ENCODE measurements at places on chromosomes 4 and X.

GRCh38 chrX:71989768-71990426, 79.3 kb downstream of the NHSL2 start:
- DNase-seq, result no peak

GRCh38 chr4:139984471-139984870, 169.5 kb downstream of the MAML3 start:
- no peak for DNase-seq

DNA sequence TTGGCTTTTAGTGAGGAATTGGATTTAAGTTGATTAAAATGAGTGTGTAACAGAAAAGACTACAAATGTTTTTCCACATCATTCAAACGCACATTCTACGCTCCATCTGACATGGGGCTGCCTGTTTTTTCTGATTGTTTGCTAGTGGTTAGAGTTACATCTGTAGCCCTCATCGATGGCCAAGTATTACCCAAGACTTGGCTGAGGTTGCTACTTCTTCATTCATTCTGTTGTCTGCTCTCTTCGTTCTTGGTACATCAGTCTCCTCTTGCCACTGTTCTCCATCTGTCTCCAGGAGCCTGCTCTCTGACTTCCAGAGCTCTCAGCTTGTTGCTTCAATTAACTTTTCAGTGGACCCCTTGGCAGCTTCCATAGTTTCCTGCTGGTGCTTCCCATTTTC, 1844.6 kb upstream of the TENM3 start:
- DNase-seq, result no peak

GRCh38 chr4:156962528-156962974, 9.0 kb downstream of the PDGFC start:
- no peak for DNase-seq

DNA sequence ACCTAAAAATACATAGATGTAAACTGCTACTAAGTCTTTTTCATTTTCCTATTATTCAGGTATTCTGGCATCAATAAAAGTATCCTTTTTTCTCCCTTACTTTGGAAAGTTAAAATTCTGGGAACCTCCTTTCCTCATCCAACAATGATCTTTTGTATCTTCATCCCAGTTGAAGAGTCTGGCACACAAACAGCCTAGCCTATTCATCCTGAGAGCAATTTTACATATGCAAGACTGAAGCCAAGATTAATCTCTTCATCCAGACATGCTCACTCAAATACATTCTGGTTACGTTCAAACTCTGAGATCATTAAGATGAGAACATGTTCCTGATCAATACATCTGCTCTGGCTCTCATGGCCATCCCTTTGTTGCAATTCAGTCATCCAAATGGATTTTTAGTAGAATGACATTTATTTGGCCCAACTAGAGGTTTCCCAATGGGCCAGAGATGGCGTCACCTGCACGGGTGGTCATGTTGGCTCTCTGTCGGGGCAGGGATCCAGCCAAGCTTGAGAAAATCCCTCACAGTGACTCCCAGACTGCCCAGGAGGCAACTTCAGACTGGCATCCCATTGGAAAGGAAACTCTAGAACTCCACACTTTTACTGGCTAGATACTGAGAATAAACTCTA, 135.3 kb upstream of the VCX2 start:
- no peak for DNase-seq

- DNase-seq, result no peak
These were observed 170.5 kb upstream of the TBC1D9 start for GRCh38 chr4:140926672-140927071.

DNA sequence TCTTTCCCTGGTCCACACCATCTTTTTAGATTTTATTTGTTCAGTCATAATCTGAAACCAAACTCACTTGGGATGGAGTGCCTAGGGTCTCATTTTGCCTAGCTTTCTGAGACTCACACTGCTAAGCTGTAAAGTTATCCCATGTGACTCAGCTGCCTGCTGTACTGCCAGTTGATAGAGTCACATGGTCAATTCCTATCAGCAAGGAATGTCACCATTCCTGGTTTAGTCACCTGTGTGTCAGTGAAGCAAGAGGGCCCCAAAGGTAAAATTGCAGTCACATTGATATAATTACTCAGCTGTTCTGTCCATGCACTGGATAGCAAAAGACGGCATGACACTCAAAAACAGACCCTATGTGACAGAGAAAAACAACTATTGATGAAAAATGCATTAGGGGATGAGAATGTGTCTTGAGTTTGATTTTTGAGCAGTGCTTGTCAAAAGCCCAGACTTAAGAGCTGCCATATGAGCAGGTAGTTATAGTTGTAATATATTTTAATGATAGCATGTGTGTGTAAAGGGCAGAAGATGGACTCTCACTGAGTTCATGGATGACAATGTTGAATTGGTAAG, 413.2 kb downstream of the PPARGC1A start:
- no peak for DNase-seq

- no peak for DNase-seq
These were observed 1646.4 kb upstream of the ADGRL3 start for GRCh38 chr4:59553721-59554091.

- no peak for DNase-seq
These were observed 29.4 kb downstream of the C4orf51 start for GRCh38 chr4:145709336-145709735.

- no peak for DNase-seq
These were observed 461.2 kb upstream of the PCDH7 start for GRCh38 chr4:30258949-30259348.

DNA sequence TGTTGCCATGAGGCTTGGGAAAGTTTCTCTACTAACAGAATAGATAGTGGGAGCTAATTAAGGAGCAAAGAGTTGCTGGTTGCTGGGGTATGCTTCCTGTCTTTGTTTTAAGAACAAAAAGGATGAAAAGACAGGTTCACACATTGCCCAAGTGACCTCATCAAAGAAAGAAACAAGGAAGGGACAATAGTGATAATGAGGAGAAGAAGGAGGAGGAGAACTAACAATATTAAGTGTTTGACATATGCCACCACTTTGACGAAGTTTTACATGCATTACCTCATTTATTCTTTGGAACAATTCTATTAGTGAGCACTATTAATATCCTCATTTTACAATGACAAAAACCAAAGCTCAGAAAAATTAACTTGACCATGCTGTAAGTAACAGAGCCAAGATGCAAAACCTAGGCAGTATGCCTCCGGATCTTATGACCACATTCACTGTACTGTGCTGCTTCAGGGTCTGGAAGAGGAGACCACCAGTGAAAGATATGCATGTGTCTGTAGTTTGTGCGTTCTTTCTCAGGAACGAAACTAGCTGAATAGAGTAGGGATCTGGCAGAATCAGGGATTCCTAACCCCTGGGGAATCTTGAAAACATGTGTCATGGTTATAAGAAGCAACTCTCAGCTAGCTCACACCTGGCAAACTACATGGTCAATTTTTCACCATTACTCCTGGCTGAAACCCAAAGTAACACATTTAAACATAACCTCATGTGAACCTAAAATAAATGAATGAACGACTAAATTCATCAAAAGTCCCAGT, 83.8 kb downstream of the MOSPD2 start:
- DNase-seq, result no peak

- no peak for DNase-seq
These were observed 194.8 kb upstream of the RASGEF1B start for GRCh38 chr4:81666491-81666890.

- no peak for DNase-seq
These were observed 97.0 kb downstream of the SOWAHB start for GRCh38 chr4:76800902-76801301.

GRCh38 chrX:18994713-18995112, 10.8 kb upstream of the PHKA2 start:
- no peak for DNase-seq

- DNase-seq, result no peak
These were observed 26.6 kb downstream of the NFKB1 start for GRCh38 chr4:102527695-102528283.

DNA sequence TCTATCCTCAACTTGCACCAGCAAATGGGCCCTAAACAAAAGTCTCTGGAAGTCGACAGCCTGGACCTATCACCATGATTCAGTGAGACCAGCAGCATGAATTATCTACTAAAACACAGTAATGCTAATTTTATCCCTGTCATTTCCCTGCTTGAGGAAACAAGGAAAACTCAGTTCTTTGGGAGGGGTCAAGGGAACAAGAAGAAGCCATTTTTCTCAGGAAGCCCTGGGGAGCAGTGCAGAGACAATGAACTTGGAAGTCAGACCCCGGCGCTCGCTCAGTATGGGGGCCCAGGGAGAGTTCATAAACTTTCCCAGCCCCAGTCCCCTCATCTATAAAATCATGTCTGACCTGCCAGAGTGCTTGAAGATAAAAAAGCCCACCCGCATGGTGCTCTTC, 50.4 kb downstream of the DCTD start:
- no peak for DNase-seq

DNA sequence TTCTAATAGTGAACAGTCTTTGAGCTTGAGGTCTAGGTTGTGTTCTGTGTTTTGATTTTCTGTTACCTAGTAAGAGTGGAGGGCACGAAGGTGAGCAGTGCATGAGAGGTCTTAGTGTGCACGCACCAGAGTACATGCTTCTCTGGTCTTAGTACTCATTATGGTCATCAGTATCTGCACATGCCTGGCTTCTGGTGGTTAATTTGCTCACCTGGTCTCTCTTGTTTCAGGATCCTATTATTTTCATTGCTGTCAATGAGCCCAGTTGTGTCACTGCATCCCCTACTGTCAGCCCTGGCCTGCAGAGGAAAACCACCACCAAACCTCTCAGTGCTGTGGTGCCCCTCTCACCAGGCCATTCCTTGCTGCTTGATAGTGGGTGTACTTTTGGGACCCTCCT, 54.8 kb downstream of the NSUN7 start:
- DNase-seq, result no peak

GRCh38 chr4:128371876-128372275, 84.3 kb upstream of the PGRMC2 start:
- DNase-seq, result no peak

DNA sequence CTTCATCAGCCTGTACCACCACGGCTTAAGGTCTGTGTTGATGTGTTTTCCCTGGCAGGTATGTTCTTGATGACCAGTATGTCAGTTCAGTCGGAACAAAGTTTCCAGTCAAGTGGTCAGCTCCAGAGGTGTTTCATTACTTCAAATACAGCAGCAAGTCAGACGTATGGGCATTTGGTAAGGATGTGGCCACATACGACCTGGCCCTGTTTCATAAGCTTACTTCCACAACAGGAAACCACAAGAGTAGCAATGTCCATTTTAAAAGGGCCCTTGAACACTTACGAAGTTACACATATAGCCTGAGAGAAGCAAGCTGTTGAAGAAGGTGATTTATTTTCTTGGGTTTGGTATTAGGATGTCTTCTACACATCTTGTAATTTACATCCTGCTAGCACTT, 46.1 kb downstream of the BMX start:
- no peak for DNase-seq

GRCh38 chr4:41373221-41373620, 116.5 kb downstream of the UCHL1 start:
- no peak for DNase-seq

DNA sequence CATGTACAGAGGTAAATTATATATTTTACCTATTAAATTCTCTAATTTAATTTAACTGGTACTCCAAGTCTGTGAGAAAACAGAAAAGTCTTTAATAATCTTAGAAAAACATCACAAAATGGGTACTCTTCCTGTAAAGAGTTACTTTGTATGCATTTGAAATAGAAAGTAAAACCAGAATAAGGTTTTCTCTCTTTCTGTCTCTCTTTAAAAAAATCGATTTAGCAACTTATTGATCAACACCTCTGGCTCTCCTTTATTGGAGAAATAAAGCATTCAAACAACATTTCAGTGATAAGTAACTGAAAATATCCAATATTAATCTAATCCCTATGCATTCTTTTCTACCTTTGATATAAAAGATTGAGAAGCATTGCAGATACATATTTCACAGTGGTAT, 27.4 kb downstream of the ATOH1 start:
- DNase-seq, result no peak

DNA sequence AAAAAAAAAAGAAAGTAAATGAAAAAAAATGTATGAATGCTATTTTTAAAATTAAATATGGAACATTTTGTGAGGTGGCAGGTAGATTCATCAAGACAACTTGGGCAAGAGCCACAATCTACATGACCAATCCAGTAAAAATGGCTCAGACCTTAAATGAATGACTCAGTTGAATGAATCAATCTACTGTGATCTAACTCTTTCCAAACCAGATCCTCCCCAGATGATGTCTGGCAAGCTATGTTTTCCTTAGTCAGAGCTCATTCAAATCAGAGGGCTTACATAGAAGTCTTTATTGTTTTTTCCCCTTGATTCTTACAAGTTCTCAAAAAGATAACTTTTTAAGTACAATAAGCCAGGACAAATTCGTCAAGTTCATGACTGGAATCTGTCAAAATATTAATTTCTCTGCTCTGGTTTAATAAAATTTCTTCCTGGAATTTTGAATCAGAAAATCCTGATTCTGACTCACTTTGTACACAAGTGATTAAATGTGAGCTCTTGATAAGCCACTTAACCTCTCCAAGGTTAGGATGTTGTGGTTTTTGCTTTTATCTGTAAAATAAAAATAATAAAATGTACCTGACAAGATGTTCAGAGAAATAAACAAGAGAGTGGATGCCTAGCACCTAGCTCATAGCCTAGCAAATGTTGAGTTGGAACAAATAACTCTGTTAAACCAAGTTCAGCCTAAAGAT, 105.6 kb upstream of the SMIM31 start:
- DNase-seq, result no peak

DNA sequence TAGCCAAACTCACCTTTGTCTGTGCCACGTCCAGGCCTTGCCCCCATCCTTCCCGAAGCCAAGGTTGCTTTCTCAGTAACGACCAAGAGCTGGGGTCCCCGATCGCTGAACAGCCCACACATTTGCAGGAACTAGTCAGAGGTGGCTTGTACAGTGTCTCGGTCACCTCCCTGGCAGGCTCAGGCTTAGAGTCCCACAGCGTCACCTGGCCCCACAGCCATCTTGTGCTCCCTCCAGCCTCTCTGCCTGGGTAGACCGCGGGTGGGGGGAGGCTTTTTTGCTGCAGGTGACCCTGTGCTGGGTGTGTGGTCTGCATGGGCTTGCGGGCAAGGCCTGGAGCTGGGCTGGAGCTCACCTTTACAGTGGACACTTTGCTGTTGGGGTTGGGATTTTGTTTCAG, 60.2 kb downstream of the PSAPL1 start:
- no peak for DNase-seq

DNA sequence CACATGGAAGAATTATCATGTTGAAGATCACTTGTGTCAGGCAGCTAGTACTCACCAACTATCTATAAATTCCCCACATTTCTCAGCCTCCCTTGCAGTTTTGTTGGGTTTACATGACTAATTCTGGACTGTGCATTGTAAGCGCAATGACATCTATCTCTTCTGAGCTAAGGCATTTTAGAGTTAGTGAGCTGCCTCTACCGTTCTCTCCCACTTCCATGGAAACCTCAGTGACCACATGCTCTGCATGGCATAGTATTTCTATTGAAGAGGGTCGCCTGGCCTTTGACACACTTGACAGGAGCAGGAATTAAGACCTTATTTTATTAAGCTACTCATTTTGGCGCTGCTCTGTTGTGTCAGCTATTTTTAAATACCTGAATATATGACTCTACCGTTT, 67.5 kb upstream of the NPY2R start:
- no peak for DNase-seq

GRCh38 chrX:136662976-136663375, 15.0 kb downstream of the CD40LG start:
- DNase-seq, result no peak

- no peak for DNase-seq
These were observed 106.7 kb downstream of the GPM6A start for GRCh38 chr4:175705407-175705806.
